ENCODE measurements at places on chromosomes 12 and 14.

GRCh38 chr14:19743256-19743655 lies at the start of gene OR4Q3:
TSS of gene OR4Q3 (plus strand) at chr14:19743571.
- DNase-seq, result no peak

GRCh38 chr12:46472144-46472705 lies 99.7 kb upstream of the SLC38A2 start:
- no peak for DNase-seq

DNA sequence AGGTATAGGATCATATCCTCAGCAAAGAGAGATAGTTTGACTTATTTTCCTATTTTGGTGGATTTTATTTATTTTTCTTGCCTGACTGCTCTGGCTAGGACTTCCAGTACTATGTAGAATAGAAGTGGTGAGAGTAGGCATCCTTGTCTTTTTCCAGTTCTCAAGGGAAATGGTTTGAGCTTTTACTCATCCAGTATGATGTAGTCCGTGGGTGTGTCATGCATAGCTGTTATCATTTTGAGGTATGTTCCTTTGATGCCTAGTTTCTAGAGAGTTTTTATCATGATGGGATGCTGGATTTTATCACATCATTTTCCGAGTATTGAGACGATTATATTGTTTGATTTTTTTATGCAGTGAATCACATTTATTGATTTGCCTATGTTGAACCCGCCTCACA lies 97.2 kb downstream of the MGAT4C start:
- no peak for DNase-seq

- DNase-seq, result peak; percentile 67
Measured at GRCh38 chr14:105093431-105094192, 28.4 kb upstream of the GPR132 start.

All from HFFc6 (cell line).